ENCODE measurements at places on chromosomes 4 and X. TPM values are rescaled to one million over a fixed set of nuclear protein-coding genes. Genes with fewer than 3 reads are reported as not detected.

Gene ADGRA3
- total RNA-seq = 45.0 TPM

Gene MAGEA2B
- not detected for total RNA-seq

Gene NCAPG
- 2.0 TPM for total RNA-seq

Gene LAMP2
- 37.0 TPM for total RNA-seq

Gene APLN
- total RNA-seq = 1.5 TPM

Gene FGD1
- 15.1 TPM for total RNA-seq

GRCh38 chr4:152246659-152247058 lies 289.2 kb downstream of the FBXW7 start:
- ATAC-seq = no peak

- no peak for ATAC-seq
These were observed 132.4 kb downstream of the CORIN start for GRCh38 chr4:47705326-47705981.

DNA sequence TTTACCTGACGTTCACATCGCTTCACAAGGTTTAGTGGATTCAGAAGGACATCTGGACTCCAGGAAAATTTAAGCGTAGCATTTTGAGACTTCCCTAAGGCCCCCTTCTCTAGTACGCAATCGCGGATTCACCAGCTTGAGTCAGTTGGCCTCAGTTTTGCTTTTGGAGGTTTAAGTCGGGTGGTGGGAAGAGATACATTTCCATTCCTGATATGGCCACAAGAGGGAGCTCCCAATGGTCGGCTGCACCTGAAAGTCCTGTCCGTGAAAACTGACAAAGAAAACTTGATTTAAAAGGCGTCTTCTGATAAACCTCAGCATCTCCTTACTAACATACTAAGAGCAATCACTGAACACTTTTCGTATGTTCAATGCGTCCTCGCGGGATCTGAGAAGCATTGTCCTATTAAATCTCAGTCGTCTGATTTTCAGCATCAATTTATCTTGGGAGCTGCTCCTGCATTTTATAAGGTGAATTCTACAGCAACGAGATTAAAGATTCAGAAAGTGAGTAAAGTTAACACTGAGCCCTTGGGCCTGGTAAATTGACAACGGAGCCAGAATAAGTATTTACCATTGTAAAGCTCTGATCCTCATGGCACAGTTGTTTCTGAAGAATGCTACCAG lies 50.6 kb downstream of the LGI2 start:
- ATAC-seq = peak; percentile 83

DNA sequence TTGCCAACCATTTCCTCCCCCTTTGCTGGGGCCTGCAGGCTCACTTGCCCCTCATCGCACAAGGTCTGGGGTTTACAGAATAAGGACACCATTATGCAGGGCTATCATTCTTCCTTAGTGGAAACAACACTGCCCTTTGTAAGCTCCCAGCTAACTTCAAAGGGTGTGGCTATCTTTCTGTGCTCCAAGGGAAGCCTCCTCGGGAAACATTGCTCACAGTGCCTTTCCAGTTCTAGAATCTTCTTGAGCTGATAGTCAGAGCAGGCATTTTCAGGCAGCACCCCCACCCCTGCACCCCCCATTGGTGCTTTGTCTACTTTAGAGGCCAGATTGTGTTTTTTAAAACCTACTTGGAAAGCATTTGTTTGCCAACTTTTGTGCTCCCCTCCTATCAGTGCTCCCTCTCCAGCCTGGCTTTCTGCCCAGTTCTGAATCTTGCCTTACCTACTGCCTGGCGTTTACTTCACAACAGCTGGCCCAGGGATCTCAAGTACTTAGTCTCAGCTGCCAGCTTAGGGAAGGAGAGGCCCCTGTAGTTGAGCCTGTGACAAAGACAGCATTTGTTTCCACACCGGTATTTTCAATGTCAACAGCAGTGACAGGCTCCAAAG lies 53.5 kb downstream of the PLAC1 start:
- no peak for ATAC-seq

DNA sequence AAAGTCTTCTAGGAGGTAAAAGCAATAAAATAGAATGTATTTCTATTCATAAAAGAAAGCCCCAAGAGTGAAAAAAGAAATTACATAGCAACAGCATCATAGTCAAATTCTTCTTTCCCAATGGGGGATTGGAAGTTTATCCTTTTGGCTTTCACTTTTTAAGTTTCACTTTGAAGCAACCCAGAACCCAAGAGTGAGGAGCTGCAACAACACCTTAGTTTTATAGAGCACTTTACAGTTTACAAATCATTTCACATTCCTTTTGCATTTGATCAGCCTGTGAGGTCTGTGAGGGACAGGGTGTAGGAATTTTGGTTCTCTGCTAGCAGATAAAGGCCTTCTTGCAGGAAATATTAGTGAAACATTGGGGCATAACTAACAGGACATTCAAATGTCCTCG lies 112.0 kb upstream of the NDP start:
- no peak for ATAC-seq

DNA sequence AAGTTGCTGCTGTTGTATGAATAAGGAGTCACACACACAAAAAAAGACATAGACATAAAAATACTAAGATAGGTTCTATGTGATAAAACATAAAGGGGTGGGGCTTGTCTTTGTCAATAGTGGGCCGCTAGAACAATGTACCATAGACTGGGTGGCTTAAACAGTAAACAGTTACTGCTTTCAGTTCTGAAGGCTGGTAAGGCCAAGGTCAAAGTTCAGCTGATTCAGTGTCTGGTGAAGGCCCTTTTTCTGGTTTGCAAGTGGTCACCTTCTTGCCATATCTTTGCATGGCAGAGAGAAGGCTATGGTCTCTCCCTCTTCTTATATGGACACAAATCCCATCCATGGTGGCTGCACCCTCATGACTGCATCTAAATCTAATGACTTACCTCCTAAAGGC lies 1980.7 kb downstream of the PCDH7 start:
- no peak for ATAC-seq

- ATAC-seq = no peak
These were observed 174.9 kb downstream of the ADAMTS3 start for GRCh38 chr4:72394012-72394663.

DNA sequence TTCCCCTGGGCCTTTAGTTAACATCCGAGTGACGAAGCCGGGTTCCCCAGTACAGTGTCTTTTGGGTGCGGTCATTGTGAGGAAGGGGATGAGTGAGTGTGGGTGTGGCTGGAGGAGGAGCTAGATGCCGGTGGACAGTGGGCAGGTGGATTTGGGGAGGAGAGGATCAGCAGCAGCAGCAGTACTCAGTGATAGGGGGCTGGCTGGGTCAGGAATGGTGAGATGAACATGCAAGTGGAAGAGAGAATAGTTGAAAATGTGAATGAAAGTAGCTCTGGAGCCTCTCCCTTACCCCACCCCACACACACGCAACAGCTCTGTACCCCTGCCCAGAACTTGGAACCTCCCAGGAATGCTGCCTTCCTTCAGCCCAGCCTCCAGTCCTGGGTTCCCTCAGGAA lies 4.5 kb downstream of the TSR2 start:
- ATAC-seq = no peak

GRCh38 chrX:71912156-71912555 lies 1.5 kb downstream of the NHSL2 start:
- ATAC-seq = no peak

GRCh38 chrX:15989716-15990115 lies 133.6 kb upstream of the GRPR start:
- no peak for ATAC-seq

DNA sequence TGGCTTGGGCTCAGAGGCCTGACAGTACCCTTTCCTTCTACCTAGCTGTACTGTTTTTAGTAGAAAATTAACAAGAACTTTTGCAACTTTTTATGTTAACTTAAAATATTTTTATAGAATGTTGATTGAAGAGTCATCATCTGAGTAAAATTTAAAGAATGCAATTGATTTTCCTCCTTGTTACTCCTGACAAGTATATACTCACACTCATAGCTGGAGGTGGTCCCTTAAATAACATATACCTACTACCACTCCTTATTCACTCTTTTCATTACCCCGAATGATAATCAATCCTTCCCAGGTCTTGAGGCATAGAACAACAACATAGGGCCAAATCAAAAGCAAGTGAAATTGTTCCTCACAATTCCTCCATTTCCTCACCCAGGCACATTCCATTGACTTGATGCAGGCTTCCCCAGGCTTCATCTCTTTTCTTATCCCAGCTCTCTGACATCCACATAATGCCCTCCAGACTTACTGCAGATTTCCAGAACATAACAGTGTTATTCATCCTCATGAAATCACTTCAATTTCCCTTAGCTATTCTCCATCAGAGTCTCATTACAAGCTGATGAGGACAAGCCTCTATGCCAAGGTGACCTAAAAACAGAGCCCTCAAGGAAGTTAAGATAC lies 73.2 kb upstream of the ANXA10 start:
- ATAC-seq = no peak
